ENCODE measurements at places on chromosomes 7 and 10.

DNA sequence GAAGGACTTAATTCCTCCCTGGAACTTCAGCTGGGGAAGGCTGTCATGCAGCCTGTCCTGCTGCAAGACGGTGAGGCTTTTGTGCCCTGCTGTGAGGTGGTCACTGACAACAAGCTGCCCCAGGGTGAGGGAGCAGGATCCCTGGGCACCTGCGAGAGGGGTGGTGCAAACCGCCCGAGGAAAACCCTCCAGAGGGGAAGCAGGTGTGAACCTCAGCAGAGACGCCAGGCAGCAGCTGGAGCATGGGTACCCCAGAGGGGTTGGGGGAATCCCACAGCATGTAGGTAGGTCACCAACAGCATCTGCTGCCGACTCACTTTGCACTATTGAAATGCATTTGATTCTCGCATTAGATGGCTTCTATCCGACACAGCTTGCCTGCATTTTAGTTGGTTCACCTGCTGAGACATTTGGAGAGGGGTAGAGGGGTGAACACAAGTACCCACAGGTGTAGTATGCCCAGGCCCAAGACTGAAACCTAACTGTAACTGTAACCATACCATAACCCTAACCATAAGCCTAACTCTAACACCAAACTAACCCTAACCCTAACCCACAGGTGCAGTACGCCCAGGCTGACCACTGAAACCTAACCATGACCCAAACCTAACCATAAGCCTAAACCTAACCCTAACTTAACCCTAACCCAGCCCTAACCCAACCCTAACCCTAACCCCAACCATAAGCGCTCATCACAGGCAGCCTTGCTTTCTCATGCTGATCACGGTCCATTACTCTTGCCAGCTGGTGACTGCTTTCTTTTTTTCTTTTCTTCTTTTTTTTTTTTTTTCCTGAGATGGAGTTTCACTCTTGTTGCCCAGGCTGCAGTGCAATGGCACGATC lies 85.9 kb downstream of the ELFN1 start:
- DNase-seq = no peak

- DNase-seq = no peak
Measured at GRCh38 chr10:6386346-6386745, 183.6 kb downstream of the PFKFB3 start.

DNA sequence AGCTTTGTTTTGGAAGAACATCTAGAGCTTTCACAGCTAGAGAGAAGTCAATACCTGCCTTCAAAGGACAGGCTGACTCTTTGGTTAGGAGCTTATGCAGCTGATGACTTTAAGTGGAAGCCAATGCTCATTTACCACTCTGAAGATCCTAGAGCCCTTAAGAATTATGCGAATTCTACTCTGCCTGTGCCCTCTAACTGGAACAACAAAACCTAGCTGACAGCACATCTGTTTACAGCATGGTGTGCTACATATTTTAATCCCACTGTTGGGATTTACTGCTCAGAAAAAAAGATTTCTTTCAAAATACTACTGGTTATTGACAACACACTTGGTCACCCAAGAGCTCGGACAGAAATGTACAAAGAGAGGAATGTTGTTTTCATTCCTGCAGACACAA lies 57.3 kb downstream of the PALS2 start:
- no peak for DNase-seq

DNA sequence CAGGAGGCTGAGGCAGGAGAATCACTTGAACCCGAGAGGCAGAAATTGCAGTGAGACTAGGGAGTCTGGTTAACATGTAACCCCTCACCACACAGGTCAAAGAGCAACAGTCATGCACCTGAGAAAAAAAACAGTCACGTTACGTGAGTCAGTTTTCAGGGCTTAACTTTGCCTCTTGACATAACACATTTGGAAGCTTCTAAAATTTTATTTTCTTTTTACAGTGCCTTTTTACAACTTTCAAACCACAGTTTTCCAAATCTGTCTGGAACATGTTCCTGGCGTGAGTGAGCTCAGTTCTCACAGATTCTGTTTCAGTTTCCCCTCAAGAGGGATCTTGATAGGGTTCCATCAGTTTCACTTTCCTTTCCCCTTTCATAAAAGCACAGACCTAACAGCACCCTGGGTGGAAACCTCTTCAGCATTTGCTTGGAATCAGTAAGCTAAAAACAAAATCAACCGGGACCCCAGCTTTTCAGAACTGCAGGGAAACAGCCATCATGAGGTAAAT lies 4.4 kb downstream of the IFIT3 start:
- DNase-seq = no peak

DNA sequence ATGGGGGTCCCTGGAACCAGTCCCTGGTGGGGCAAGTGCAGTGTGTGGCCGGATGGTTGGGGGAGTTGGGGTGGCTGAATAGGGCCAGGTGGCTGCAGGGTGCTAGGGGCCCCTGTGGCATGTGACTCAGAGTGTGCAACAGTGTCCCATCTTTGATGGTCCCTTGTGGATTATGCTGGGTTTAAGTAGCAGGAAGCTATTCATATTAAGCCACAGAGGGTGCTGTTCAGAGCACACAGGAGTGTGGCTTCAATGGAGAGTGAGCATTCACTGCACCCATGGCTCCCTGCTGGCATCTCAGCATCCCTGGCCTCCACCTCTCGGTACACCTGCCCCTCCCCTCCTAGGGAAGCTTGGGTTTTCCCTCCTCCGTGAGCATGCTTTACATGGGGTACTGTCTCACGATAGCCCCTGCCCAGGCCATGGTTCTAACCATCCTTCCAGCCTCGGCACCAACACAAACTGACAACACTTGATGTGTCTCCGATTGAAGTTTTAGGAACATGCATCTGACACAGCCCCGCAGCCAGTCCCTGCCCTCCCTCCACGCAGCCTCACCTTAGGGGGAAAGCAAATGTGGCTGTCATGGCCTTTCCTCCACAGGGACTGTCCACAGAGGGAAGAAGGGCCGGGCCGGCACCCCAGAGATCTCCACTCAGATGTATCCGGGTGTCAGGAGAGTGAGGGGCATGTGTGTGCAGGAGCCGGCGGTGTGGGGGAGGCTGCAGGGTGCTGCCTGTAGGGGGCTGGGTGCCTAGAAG lies 30.4 kb upstream of the PPIF start:
- no peak for DNase-seq

DNA sequence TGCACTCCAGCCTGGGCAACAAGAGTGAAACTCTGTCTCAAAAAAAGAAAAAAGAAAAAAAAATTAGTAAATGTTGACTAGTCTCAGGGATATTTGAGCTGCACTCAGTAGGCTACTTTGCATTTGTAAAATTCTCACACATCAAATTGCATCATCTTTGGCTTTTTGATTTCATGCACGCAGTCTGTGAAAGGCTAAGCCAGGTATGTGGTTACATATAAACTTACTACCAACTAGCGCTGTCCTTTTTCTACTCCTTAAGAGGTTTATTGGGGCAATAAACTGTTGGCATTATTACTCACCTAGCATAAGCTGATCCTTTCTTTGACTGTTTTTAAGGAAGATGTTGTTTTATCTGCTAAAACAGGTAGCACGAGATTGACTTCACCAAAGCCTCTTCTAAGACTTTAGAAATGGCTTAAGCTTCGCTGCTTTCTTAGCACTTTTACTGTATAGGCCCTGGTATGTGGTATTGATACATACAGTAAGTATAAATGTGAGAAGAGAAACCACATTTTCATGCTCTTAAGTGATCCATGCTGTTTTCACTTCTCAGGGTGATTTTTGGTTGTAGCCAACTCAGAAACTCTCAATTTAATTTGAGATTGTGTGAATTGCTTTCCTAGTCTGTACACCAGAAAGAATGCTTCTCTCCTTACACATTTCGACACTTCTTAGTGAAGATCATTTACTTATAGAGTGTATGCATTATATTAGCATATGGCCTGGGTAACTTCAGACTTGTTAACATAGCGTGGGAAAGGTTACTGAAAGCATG lies 323.9 kb downstream of the AUTS2 start:
- DNase-seq = no peak

- no peak for DNase-seq
Measured at GRCh38 chr7:53485354-53485753, 449.9 kb downstream of the POM121L12 start.

- DNase-seq = no peak
Measured at GRCh38 chr7:13106513-13106912, 419.1 kb downstream of the ARL4A start.

GRCh38 chr10:125756196-125756595 lies 19.4 kb downstream of the MMP21 start:
- no peak for DNase-seq

DNA sequence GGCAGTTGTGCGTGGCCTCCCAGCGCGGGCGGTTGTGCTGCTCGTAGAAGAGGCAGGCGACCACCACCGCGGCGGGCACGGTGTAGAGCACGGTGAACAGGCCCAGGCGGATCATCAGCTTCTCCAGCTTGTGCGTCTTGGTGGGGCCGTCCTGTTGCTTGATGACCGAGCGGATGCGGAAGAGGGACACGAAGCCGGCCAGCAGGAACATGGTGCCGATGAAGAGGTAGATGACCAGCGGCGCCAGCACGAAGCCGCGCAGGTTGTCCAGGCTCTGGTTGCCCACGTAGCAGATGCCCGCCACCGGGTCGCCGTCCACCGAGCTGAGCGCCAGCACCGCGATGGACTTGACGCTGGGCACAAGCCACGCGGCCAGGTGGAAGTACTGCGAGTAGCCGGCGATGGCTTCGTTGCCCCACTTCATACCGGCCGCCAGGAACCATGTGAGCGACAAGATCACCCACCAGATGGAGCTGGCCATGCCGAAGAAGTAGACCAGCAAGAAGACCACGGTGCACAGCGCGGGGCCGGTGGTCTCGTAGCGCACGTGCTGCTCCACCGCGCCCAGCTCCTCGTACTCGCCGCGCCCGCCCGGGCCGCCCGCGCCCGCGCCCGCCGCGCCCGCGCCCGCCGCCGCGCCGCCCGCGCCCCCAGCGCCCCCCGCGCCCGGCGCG lies 2.2 kb downstream of the FZD8 start:
- DNase-seq = no peak

- peak; percentile 67 for DNase-seq
Measured at GRCh38 chr10:13788711-13789447, 202.1 kb downstream of the PRPF18 start.

- DNase-seq = no peak
Measured at GRCh38 chr10:565676-566075, 123.8 kb downstream of the DIP2C start.

DNA sequence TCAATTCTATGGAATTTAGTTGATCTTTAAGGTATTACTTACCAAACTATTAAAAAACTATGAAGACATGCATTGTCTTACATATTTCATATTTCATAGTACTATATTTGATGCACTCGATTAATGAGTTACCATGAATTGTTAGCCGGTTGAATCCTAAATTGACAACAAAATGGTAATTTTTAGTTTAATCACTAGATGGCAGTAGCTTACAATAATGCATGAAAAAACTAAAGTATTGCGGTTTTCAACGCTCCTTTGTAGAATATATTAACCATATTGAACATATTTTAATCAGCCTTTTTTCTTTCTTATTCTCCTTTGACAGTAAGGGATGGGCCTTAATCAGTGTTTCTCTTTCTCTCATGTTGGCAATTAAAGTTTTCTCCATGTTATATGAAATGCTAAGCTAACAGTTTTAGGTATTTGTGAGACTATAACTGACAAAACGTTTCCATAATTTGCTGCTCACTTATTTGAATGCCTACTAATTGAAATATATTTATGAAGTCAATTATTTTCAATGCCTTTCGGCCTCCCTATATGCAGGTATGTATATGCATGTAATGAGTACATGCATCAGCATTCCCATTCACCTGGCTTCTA lies 48.5 kb upstream of the ARL4A start:
- DNase-seq = no peak

- DNase-seq = no peak
Measured at GRCh38 chr7:148408307-148408706, 182.3 kb upstream of the C7orf33 start.

DNA sequence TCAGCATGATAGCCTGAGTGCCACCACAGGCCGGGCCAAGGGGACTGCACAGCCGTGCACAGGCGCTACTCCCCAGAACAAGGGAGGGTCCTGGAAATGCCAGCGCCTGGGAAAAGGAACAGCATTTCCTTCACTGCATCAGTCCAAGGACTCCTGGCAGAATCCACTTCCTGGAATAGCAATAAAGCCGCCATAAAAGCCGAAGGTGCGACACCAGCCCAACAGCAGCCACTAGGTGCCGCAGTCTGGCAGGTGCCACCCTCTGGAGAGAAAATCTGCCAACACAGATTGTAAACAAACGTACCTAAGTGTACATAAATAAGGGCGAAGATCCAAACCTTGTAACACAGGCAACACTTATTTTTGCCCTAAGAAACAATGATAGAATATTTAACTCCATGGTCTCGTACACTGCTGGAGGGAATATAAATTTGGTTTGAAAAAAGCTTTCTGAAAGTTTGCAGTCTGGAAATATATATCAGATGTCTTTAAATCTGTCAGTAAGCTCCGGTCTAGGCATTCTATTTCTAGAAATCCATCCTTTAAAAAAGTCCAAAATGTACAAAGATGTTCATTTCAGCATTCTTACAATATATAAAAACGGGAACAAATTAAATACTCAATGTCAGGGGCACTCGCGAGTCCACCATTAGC lies 22.2 kb downstream of the VOPP1 start:
- DNase-seq = no peak

DNA sequence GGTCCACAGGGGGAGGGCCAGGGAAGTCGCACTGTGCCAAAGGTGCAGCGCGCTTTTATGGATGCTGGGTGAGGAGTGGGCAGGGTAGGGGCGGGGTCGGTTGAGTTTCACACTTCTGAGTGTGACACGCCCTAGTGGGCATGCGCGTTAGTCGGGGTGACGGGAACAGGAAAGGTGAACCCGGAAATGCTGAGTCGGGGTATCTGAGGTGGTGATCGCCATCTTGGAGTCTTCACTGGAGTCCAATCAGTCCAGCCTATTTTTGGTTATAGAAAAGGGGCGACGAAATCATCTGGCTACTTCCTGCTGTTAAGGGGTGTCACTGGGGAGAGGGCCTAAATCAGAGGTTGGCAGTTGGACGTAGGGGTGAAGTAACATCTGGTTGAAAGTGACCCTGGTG lies 40.8 kb downstream of the ZNF138 start:
- no peak for DNase-seq

DNA sequence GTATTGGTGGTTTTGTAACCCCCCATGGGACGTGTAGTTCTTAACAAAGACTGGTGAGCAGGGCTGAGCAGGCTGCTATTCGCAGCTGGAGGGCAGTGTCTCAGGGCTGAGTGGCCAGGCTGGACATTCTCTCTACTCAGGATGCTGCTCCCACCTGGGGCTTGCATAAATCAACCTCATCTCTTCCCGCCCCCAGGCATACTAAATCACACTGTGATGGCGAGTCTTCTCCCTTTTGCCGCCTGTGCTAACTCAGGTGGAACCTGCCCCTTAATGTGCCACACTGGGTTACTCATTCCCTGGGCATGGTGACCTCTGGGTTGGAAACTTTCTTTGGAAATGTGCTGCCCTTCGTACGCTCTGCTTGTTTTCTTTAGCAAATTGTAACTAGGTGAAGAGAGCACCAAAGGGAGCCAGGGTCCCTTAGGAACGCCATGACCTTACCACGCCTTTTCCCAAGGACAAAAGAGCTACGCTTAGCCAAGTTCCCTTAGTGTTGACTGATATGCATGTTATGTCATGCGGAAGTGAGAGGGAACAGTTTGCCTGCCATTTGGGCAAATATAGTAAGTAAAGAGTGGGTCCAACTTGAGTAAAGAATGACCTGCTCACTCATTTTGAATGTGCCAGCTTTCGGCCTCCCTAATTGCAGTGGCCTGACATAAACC lies 40.4 kb upstream of the COBL start:
- no peak for DNase-seq

- DNase-seq = no peak
Measured at GRCh38 chr10:35546824-35547225, 58.3 kb upstream of the GJD4 start.

- no peak for DNase-seq
Measured at GRCh38 chr7:25149836-25150235, 24.8 kb upstream of the CYCS start.

- no peak for DNase-seq
Measured at GRCh38 chr7:13920053-13920697, 69.3 kb downstream of the ETV1 start.

Data from substantia nigra (tissue), 51 donors.